Endodermal cell (in vitro differentiated cells): ENCODE measurements at places on chromosomes 1 and 21. TPM values are rescaled to one million over a fixed set of nuclear protein-coding genes. Genes with fewer than 3 reads are reported as not detected.

GRCh38 chr1:80533093-80533492, 1267.6 kb upstream of the ADGRL2 start:
- no peak for DNase-seq

DNA sequence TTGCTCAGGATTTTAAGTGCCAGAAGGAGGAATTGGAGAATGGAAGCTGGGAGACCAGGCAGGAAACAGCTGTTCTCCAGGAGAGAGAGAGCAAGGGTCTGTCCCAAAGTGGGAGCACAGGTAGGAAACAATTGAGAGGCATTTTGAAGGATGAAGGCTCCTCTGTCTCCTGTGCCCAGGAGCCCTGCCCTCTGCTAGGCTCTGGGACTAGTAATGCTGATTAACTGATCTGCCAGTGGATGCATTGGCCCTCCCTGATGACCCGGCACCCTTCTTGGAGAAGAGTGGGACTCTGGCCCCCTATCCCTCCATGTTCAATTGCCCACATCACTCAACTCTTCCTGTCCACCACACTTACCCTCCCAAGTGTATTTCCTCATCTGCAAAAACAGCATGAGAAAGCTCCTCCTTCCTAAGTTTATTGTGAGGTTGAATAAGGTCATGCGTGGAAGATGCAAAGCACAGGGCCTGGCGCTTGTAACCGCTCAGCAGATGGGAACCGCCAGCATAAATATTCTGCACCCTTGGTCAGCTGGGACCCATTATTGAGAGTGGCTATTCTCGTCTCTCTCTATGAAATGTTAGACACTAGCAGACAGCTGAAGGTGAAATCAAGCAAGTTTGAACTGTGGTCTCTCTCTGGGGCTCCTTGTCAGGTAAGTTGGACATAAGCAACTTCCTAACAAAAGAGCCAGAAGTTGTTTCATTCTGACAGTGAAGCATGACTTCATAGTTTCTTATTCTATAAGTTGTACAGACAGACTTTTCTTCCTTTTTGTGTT, 63.0 kb upstream of the ANGPTL1 start:
- no peak for DNase-seq

DNA sequence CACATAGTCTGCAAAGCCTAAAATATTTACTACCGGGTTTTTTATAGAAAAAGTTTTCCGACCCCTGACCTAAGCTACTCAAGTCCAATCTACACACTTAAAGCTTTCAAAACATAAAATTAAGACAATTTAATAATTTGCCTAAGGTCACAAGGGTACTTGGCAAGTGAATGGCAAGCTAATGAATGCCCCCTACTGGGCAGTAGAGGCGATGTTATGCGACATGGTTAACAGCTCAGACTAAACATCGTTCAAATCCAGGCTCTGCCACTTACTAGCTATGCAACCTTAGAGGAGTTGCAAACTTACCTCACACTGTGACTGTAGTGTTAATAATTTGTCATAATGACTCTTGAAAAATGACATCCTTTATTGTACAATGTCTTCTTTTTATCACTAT, 317.2 kb upstream of the NFIA start:
- peak; percentile 69 for DNase-seq

GRCh38 chr1:212828395-212828794, 19.1 kb downstream of the SPATA45 start:
- no peak for DNase-seq

- no peak for DNase-seq
Measured at GRCh38 chr1:233064988-233065387, 114.6 kb downstream of the NTPCR start.

Gene POU3F1
- total RNA-seq: 0.46 and 0.93 TPM in 2 replicates
